ENCODE measurements at places on chromosomes 13 and 19.
A peak's percentile ranks its signal among the peaks of the same experiment; 100 is the strongest.

DNA sequence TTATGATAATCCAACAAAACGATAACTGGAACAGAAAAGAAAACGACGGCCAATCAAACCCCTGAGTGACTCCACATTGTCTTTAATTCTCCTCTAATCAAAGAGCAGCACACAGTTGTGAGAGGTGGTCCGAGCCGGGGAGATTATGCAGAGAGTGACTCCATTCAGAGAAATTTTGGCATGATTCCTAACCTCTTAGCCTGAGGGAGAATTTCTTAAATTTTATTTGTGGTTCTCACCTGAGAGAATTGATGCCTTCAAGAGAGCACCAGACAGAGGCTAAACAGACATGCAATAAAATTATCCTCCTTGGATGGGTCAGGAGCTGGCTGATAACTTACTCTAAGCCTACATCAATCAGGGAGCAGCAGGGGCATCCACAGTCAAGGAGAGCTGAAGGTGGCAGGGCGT, 310.0 kb upstream of the KLF12 start:
- no peak for DNase-seq

DNA sequence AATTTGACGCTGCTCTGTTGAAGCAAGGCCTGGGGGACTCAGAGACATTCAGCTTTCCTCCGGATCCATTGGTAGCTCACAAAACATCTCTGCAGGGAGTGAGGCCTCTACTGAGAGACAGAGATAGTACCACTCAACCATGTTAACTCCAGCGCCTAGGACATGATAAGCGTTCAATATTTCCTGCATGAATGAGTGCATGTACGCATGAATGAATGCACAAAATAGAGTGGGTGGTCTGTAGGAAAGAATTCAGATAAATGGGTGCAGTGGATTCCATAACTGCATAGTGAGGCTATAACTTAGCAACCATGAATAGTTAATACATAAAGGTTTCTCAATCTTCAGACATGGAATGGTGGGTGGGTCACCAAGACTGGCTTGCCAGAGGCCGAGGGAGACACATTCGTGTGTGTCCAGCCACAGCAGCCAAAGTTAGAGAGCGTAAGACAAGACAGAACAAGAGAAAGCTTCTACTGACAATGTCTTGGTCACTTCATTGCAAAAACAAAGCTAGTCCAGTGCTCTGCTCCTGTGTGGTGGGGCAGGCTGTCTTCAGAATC, 36.3 kb upstream of the RCBTB2 start:
- DNase-seq: no peak

DNA sequence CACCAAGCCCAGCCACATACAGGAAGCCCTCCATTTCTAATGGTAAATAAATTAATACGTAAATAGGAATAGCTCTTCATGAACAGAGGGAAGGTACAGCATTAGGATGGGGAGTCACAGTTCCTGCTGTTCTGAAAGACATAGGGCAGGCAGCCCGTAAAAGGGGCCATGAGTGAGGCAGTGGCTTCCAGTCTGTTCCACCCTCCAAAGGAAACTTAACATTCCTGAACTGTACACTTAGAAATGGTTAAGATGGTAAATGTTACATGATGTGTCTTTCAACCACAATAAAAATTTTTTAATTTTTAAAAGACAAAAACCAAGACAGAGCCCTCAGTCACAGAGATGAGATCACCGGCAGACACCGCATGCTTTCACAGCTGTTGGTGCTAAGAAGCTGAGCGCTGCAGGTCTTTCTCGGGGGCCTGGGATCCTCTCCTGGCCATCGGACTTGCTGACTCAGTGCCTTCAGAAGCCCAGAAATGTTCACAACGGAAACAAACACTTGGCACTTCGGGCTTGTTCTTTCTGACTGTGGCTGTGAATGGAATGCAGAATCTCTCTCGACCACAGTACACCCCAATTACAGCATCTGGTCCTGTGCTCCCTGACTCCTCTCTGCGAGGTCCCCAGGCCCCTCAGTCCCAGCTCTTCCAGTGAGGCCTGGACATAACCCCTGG, 36.4 kb downstream of the EPS15L1 start:
- DNase-seq: no peak

GRCh38 chr13:94602467-94602866, 810 bp downstream of the GPR180 start:
- DNase-seq: no peak

- no peak for DNase-seq
These were observed 8.9 kb downstream of the CIC start for GRCh38 chr19:42277821-42278451.

GRCh38 chr13:48532256-48532505, 699 bp downstream of the RCBTB2 start:
- peak; percentile 48 for DNase-seq

GRCh38 chr13:25579221-25579620, 207.4 kb downstream of the ATP8A2 start:
- DNase-seq: no peak

DNA sequence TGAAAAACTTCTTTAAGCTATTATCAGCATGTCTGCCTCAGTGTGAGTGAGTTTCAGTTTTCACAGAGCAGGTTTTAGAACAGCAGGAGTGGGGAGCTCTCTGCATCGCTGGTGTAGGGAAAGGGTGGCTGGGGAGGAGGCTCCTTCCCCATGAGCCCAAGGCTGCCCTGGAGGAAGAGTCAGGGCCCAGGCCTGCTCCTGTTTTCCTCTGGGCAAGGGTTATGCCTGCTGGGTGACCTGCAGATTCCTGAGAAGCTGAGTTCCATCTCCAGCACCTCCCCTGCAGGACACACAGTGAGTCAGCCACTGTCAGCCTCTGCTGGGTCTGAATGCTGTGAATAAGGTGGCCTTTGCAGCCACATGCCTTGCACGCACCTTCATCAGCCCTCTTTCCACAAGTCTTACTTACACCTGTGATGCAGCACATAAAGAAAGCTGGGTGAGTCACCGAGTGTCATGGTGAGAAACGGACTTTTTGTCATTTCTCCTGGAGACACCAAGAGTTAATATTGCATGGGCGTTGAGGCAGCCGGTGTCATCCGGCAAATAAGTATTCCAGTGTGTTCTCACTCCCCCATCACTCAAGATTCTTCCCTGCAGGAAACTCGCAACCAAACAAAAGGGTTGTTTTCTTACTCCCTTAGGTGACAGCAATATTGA, 186.4 kb upstream of the KL start:
- DNase-seq: no peak

DNA sequence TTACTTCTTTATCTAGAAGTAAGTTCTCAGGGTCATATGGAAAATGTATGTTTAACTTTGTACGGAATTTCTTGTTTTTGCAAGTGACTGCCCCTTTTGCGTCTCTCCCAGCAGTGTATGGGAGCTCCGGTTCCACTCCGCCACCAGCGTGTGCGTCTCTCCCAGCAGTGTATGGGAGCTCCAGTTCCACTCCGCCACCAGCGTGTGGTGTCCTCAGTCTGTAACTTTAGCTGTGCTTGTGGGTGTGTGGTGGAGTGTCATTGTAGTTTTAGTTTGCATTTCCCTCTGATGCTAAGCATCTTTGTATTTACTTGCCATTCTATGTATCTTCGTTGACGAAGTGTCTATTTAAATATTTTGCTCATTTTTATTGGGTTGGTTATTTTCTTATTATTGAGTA, 2.4 kb downstream of the CUL4A start:
- DNase-seq: no peak

DNA sequence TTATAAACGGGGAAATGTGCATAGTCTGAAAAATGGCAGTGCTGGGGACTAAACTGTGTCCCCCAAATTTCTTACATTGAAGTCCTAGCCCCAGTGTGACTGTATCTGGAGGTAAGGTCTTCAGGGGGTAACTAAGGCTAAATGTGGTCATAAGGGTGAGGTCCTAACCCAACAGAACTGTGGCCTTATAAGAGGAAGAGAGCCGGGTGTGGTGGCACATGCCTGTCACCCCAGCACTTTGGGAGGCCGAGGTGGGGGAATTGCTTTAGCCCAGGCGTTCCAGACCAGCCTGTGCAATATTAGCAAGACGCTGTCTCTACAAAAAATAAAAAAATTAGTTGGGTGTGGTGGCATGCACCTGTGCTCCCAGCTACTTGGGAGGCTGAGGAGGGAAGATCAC, 17.8 kb downstream of the PROZ start:
- no peak for DNase-seq
